Fibroblast of mammary gland (primary cell): ENCODE measurements at places on chromosomes 2 and 18.

DNA sequence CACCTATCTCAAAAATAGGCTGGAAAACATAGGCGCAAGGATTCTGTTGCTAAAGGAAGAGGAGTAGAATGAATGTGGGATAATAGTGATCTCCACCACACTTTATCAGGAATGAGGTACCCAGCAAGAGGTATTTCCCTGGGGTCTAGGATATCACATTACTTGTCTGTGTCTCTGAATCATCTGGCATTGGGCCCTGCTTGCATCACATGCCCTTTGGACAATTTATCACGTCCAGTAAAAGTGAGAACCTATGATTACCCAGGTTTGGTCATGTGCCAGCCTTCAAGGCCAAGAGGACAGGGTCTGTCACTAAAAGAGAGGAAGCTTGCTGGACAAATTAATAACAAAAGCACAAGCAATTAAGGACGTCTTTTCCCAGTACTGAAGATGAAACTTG, 11.4 kb upstream of the TRAPPC8 start:
- peak; percentile 82 for DNase-seq

DNA sequence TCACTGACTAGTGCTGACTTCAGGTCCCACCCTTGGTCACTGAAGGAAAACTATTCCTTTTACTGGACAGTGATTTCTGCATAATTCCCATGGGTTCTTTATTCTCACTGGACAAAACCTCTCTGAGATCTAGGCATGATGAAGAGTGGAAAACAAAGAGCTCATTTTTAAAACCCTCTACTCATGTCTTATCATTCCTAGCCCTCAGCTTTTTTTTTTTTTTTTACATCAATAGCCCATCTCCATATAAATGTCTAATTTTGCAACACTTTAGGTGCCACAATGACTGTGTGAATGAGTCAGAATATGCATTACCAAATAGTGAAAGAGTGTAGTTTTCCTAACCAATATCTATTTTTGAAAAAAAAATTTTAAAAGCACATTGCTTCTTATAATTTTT, 74.8 kb downstream of the TCF4 start:
- peak; percentile 32 for DNase-seq

- DNase-seq: no peak
Observed at GRCh38 chr18:58385472-58385871, 243.4 kb downstream of the ALPK2 start.

- no peak for DNase-seq
Observed at GRCh38 chr18:59877361-59877760, 22.4 kb upstream of the PMAIP1 start.
